ENCODE measurements at places on chromosomes 4 and X.

DNA sequence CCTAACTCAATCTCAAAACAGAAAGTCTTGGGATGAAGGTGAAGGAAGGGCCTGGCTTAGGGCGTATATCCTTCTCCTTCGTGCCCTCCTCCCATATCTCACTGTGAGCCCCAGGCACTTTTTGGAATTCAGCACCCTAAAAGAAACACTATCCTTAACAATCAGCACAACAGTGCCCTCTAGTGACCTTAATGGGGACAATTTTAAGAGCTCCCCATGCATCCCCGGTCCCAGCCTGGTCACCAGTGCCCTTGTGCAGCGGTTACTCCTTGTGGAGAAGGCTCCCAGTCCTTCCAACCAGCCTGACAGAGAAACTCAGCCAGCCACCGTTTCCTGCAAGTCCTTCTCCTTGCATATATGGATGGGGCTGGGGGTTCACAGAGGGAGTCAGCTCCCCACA, 4.2 kb downstream of the PAK3 start:
- no peak for DNase-seq

DNA sequence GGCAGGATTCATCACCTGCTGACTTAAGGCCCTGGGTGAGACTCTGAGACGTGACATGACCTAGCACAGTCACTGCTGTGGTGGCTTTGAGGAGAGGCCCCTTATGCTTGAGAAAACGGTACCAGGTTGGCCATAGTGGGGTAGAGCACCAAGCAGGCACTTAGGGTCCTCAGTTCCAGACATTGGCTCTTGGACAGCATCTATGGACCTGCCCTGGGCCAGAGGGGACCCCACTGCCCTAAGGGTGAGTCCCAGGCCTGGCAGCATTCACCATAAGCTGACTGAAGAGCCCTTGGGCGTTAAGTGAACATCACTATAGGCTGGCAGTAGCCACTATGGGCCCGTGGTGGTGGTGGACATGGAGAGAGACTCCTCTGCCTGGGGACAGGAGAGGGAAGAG, 78.7 kb downstream of the FNIP2 start:
- DNase-seq = no peak

GRCh38 chrX:3820167-3820566, 106.7 kb upstream of the PRKX start:
- no peak for DNase-seq

DNA sequence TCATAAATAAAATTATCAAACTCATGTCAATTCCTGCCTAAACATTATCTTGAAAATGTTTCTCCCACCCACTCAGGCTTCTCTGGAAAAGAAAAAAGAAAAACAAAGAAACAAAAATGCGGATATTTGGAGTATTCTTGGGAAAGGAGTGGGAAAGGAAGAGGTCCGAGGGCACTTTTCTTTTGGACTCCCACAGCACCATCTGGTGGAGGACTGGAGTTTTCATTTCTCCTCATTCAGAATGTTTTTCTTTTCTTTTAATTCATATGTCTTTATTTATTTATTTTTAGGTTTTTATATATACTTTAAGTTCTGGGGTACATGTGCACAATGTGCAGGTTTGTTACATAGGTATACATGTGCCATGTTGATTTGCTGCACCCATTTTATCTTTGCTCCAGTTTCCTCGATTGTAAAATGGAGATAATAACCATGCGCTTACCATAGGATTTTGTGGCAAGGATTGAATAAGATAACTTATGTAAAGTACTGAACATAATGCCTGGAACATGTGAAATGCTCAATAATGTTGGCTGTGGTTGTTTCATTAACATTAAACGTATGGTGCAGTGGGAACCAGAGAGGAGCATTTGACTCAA, 8.0 kb upstream of the KCNE5 start:
- no peak for DNase-seq

GRCh38 chr4:101254776-101255175, 92.5 kb downstream of the PPP3CA start:
- DNase-seq = no peak

- DNase-seq = no peak
These were observed at the start of gene PWWP3B for GRCh38 chrX:106168107-106168506. PWWP3B (plus strand) TSS chrX:106168305; CDS start chrX:106205433, 37,128 bp downstream.

GRCh38 chrX:12977761-12978204, 2.9 kb downstream of the TMSB4X start:
- no peak for DNase-seq

DNA sequence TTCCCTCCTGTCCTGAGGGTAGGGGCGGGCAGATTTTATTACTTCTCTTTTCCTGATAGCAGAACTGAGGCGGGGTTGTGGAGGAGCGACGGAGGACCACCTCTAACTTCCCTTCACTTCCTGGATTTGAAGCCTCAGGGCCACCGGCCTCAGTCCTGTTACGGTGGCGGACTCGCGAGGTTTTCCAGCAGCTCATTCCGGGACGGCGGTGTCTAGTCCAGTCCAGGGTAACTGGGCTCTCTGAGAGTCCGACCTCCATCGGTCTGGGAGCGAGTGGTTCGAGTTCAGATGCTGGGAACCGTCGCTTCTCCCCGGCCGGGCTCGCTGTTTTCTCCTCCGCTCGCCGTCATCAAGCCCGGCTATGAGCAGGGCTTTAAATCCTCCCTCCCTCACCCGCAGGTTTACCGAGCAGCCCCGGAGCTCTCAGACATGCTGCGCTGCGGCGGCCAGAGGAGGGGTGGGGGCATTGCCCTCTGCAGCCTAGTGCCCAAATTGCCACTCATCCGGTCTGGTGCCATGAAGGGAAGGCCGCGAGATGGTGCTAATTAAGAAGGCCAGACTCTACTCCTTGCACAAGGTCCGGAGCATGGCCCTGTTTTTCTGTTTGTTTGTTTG, 23.3 kb downstream of the HAND2 start:
- DNase-seq = peak; percentile 76

DNA sequence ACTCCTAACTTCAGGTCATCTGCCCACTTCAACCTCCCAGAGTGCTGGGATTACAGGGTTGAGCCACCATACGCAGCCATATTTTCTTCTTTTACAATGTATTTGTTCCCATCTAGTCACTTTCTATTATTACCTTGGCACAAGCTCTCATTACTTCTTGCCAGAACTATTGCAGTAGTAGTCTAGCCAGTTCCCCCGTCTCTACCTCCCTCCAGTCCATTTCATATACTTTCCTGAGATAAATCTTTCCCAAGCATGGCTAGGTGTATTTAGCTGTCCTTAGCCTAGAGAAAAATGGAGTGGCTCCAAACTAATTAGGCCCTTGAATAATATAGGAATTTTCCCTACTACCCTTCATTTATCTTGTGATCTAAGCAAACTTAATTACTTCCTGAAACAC, 412.2 kb downstream of the RPA4 start:
- no peak for DNase-seq

GRCh38 chr4:82802911-82803310, 4.3 kb upstream of the SCD5 start:
- no peak for DNase-seq

DNA sequence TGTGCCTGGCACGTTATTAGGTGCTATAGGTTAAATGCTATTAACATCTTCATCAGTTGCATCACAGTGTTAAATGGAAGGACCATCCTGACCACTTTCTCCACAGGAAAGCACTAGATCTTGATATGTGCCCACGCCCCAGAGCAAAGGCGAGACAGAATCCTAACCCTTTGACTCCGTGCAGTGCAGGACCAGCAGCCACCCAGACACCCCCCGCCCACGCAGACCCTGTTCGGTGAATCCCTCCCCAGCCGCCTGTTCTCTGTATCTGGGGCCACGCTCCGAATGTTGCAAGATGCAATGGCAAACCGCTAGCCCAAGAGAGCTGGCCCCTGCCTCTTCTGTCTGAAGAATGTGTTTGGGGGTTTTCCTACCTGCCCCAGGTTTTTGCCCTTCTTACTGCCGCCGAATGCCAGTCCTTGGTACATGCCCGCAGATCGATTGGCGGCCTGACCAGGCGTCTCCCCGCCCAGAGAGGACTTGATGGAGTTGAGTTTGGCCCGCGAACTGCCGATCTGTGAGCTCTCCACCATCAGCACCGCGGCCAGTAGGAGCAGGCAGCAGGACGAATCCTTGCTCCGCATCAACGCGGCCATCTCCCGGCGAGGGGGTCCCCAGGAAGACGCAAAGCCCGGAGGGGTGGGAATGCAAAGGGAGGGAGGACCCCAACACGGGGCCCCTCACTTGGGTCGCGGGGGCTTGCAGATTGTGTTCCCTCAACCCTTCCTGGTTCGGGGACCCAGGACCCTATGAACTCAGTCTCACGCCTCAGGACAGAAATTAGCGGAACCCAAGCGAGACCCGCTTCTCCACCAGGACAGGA, 906 bp downstream of the DKK2 start:
- peak; percentile 63 for DNase-seq

DNA sequence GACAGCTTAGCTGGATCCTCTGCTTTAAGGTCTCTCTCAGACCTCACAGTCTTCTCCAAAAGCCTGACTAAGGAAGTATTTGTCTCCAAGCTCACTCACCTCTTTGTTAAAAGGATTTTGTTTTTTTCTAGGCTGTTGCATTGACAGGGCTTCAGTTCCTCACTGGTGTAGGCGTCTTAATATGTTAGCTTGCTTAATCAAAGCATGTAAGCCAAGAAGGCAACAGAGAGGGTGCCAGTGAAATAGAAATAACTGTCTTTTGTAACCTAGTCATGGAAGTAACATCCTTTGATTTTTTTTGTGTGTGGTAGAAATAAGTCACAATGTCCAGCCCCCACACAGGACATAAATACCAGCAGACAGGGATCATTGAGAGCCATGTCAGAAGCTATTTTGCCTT, 58.8 kb downstream of the FIP1L1 start:
- DNase-seq = no peak

GRCh38 chrX:152913346-152913745, 15.5 kb downstream of the ZNF185 start:
- DNase-seq = no peak

DNA sequence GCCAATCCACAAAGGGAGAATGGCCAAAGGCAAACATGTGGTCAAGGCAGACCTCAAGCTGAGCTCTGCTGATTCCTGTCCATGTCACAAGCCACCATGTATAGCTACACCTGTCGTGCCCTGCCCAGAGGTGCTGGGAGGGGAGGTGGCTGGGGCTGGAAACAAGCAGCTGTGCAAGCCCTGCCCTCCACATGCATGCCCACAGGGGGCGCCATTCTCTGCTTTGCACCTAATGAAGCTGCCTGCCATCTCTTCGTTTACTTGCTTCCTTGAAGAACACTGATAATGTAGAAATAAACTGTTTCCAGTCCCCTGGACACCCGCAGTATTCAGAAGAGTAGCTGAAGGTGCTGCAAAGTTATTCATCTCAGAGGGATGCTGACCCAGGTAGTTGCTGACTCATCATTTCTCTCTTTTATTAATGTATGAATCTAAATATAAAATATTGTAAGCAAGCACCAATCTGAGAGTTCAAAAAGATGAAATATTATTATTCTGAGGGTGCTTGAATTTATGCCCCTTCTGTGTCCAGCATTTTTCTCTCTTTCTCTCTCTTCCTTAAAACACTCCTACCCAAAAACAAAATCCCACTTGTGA, 278.6 kb downstream of the ADGRA3 start:
- DNase-seq = no peak

DNA sequence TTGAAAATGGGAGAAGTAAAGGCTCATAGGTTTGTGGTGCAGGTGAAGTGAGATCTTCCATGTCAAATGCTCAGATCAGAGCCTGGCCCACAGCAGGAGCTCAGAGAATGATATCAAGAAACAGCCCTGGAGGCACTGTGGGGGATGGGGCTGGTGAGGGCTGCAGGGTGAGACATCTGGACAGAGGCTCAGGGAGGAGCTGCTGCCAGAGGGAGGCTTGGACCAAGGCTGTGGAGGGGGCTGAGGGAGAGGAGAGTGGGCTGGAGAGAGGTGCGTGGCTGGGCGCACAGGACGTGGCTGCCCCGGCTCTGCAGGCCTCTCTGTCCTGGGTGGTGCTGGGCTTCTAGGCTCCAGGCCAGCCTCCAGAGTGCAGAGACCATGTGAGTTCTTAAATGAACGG, 5.6 kb downstream of the SORCS2 start:
- DNase-seq = peak; percentile 62

GRCh38 chrX:78653118-78653822, 5.9 kb downstream of the RTL3 start:
- no peak for DNase-seq
